ENCODE measurements at places on chromosomes 7 and 10.

DNA sequence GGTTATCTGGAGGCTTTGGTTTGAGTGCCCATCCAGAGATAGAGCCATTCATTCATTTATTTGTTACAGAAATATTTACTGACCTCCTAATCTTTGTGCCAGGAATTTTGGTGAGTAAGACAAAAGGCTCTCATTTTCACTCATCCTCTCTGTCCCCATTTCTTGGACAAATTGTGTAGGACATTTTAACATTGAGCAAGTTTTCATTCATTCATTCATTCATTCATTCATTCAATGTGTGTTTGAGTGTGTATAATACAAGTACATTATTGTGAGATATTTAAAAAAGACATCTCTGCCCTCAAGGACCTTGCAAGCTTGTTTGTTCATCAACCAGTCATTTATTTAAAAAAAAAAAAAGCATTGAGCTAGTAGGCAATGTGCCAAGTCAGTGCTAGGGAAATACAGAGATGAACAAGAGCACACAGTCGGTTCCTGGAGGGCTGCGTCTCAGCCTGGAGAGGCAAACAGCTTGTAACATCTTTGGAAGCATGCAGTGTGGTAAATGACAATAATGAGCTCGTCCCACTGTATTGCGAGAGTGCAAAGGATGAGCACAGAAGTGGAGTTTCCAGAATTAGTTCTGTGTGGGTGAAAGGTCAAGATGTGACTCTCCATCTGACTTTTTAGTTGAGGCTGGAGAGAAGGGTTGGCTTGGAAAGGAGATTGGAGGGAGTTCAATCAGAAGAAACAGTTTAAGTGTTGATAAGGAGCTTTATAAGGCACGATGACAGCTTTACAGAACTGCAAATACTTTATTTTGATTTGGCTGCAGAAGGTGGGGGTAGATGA, 50.5 kb upstream of the HBP1 start:
- DNase-seq: no peak

- no peak for DNase-seq
These were observed 562.3 kb upstream of the COBL start for GRCh38 chr7:51878865-51879264.

DNA sequence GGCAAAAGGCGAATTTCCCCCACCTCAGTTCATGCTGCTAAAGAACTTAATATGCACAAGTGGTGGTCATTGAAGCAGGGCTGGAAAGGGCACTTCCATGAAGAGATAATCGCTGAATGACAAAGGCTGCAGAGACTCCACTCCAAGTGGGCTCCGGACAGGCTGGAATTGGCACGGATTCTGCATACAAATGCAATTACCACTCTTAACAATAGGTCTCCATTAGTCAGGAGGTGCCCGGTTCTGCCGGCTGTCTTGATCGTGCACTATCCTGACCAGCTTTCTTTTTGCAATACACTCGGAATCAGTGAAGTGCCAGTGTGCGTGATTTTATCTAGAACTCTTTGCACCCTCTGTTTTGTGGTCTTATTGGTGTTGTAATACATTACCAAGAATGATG, 49.7 kb downstream of the INSYN2A start:
- no peak for DNase-seq

- DNase-seq: no peak
These were observed 135.4 kb upstream of the MDFIC start for GRCh38 chr7:114786455-114786854.

- DNase-seq: no peak
These were observed 1.1 kb downstream of the FKBP9 start for GRCh38 chr7:32958046-32959025.

DNA sequence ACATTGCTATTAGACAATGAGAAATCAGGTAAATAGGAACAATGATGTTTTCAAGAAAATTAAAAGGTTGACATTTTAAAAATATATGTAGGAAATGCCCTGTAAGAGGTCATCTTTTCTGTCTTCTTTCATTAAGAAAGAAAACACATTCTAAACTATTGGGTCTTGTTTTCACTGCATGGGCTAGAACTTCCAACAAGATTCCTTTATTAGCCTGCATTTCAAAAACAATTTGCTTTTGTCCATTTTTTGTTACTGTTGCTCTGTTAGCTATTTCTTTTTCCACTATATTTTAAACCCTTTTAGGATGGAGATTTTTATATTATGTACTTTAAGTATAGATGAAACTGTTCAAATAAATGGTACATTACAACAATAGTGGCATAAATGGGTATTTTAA, 9.2 kb downstream of the REEP3 start:
- no peak for DNase-seq

GRCh38 chr10:126459032-126459831, 71.0 kb upstream of the ADAM12 start:
- no peak for DNase-seq

DNA sequence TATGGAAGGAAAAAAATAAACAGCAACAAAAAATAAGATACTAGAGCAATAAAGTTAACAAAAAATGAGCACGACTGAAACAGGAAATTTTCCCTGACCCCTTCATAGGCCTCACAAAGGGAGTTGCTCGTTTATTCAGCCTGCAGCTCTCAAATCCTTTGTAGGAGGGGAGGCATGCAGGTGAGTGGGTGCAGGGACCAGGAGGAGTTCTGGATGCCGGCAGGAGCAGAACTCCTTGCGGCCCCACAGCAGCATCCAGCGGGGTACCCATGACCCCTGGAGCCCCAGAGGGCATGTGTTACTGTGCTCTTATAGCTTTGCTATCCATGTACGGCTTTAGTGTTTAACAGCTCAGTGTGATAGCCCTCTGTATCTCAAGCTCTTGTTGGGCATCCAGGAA, 5.8 kb downstream of the TAS2R39 start:
- no peak for DNase-seq

GRCh38 chr7:21094589-21094988, 307.9 kb upstream of the SP8 start:
- no peak for DNase-seq

GRCh38 chr7:19405541-19405940, 260.3 kb upstream of the FERD3L start:
- DNase-seq: no peak

DNA sequence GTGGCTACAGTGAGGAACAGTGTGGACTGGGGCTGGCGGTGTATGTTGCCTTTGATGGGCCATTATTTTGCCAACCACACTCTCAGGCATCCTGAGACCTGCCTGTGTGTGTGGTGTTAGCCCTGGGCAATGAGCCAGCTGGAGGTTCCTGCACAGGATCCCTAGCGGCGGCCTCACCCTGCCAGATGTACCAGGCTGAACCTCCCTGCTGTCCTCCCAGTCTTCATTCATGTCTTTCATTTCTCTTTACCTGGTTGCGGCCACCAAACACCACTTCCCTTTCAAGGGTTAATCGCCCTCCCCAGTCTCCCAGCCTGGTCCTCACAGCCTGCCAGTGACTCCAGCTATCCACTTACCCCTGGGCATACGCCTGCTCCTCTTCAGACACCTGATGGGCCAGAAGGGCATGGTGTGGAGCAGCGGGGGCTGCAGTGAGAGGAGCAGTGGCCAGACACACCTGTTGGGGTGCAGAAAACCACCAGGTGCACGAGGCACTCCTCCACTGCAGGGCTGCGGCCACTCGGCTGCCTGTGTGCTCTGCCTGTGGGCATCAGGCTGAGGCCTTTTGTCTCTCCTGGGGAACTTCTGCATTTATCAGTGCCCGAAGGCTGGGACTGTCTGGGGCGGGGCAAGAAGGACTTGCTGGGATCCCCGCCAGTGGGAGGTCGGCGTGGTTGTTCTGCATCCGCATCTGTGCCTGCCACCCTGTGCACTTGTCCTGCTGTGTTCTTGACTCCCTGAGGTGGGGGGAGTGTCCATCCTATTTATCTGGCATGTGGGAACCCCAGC, 111.6 kb downstream of the ARHGAP22 start:
- no peak for DNase-seq

GRCh38 chr10:81957976-81958375, 83.0 kb downstream of the NRG3 start:
- DNase-seq: no peak

GRCh38 chr7:132558815-132559214, 17.5 kb downstream of the PLXNA4 start:
- no peak for DNase-seq

GRCh38 chr10:126561294-126561920, 109.1 kb downstream of the C10orf90 start:
- DNase-seq: no peak

DNA sequence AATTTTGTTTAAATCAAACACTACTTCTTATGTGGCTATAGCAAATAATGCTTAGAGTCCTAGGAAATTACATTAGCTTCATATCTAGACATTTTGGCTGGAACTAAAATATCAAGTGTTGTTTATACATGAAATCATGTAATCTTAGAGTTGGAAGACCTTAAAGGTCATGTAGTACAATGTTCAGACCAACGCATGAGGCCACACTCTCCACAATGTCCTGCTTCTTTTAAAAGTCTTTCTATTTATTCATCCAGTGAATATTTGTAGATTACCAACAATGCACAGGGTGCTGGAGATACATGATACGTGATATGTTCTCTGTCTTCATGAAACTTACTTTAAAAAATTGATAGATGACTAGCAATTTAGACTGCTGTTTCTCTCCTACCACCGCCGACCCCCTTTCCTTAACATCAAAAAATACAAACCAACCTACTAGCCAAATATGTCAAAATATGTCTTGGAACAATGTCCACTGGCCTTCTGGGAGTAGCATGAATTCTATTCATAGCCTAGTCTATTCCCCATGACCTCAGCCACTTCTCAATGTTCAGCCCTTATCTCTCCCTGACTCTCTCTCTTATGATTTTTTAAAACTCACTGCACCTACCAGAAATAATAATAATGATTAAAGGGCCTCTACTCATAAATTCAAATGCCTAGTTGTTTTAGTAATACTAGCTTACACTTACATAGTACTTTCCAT, 59.5 kb upstream of the CAV2 start:
- DNase-seq: no peak

DNA sequence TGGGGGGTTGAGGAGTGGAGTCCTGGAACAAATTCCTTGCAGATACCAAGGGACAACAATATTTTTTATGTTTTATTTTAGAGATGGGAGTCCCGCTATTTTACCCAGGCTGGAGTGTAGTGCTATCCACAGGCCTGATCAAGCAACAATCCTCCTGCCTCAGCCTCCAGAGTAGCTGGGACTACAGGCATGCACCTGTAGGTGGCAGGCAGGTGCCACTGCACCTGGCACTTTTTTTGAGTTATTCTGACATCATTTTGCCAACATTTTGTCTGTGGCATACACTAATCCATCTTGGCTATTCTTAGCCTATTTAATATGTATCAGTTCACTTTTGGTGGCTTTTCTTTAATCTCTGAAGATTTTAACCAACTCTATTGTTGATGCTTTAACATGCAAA, 317.8 kb upstream of the MTPN start:
- no peak for DNase-seq

- DNase-seq: no peak
These were observed 1024.1 kb upstream of the LRRN3 start for GRCh38 chr7:110066843-110067242.

- DNase-seq: no peak
These were observed 1.3 kb downstream of the OR2F2 start for GRCh38 chr7:143936087-143937009.

DNA sequence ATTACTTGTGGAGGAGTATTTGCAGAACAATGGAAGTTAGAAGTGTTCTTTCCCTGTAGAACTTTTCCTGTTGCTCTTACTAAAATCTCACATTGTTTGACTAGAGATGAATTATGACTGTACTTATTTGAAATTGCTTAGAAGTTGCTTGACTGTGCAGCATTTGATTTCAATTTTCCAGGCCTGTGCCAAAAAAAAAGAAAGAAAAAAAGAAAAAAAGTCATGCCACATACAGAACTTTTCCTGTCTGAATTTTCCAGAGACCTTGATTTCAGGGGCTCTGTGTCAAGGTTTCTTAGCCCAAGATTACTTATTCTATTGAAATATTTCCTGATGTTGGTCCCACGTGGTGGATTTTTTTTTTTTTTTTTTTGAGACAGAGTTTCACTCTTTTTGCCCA, 3.5 kb upstream of the FAM171A1 start:
- DNase-seq: no peak

- no peak for DNase-seq
These were observed 543.2 kb upstream of the FOXK1 start for GRCh38 chr7:4138866-4139265.

DNA sequence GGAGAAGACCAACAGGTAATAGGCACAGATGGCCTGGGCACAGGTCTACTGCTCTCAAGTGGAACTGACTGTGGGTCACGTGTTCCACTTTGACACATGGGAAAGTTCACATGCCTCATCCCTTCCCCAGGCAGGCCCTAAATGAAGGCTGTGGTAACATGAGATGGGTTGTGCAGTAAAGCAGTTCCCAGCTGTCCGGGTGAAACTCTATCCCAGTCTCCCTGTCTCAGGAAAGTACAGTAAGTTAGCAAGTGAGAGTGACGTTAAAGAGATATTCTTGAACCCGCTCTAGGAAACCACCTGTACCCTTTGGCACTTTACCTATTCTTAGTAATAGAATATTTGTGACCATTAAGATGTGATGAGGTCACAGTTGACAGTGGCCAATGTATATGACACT, 343.7 kb upstream of the AOAH start:
- DNase-seq: no peak

GRCh38 chr7:130695840-130696239, 9.5 kb upstream of the TSGA13 start:
- no peak for DNase-seq

- no peak for DNase-seq
These were observed 199.7 kb upstream of the AOAH start for GRCh38 chr7:36923943-36924436.

DNA sequence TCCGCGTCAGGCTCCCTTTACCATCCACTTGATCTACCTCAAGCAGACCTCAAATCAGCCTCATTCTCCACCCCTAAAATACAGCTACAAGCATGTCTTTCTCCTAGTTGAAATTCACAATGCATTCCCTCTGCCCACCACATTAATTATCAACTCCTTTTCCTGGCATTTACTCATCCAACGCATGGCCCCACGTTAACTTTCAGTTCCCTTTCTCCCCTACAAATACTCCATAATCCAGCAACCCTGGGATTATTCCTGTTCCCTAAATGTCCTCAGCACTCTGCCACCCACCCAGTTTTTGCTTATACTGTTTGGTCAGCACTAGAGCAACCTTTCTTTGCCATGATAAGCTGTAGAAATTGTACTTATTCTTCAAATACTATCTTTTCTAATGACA, 5.7 kb upstream of the VIM start:
- DNase-seq: no peak

GRCh38 chr7:135769005-135769802, 20.6 kb upstream of the FAM180A start:
- DNase-seq: no peak

GRCh38 chr10:99460070-99460469, 29.6 kb upstream of the GOT1 start:
- no peak for DNase-seq

- DNase-seq: no peak
These were observed 26.3 kb downstream of the GPR141 start for GRCh38 chr7:37709631-37710509.

DNA sequence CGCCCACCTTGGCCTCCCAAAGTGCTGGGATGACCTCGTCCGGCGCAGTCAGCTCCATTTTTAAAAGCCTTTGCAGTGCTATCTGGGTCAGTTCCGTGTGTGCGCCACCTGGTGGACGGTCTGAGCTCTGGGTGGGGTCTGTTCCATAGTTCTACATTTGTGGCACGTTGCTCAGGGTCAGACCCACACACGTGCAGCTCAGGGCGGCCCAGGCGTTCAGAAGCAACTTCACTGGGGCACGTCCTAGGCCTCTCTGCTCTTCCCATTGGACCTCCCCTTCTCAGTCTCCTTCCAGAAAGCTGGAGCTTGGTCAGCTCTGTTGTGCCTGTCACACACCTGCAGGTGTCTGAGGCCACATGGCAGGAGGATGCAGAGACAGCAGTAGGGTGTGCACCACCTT, 137.9 kb downstream of the DNAJB6 start:
- no peak for DNase-seq

Data from stimulated activated CD8-positive, alpha-beta memory T cell treated with anti-CD3 and anti-CD28 coated beads, Interleukin-4, amount 100 ng/mL, for 1 hour (primary cell).